ENCODE measurements at places on chromosomes 7 and 10.

DNA sequence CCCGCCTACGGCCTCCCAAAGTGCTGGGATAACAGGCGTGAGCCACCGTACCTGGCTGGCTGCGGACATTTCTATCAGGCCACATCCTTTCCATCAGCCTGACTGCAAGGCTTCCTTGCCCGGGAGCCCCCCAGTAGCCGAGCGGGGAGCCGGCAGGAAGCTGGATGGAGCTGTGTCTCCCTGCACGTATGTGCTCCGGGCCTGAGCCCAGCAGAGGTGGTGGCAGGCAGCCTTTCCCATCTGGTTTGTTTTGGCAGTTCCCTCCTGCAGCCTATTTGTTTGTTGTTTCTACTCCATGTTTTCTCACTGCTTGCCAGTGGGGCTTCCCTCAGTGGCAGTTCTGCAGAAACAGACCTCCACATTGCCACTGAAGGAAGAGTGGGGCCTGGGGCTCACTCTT lies 5.4 kb downstream of the POP7 start:
- ATAC-seq, result no peak

- ATAC-seq, result no peak
These were observed 44.2 kb upstream of the FOXL3 start for GRCh38 chr7:245574-246295.

DNA sequence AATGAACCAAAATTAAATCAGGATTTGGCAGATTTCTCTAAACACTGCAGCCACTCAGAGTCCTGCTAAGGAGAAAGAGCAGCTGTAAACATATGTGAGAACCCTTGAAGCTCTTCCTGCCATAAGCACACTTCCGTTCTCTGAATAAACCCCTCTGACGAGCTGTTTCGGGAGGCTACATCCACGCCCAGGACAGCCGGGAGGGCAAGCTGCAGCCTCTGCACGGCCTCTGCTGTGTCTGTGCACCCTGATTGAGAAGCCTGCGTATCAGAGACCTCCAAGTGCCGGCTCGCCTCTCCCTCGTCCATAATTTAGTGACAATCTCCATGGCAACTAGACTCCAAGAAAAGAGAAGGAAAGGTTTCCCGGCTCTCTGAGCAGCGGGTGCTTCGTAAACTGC lies 114.4 kb downstream of the PTPRN2 start:
- no peak for ATAC-seq

- ATAC-seq, result no peak
These were observed 151.3 kb upstream of the FAM20C start for GRCh38 chr7:40799-41750.

GRCh38 chr10:127906548-127907377 lies at the start of gene PTPRE:
Gene PTPRE, plus strand, starts transcription at chr10:127907103. Its CDS starts 133,779 bp downstream, at chr10:128040882.
- peak; percentile 94 for ATAC-seq

GRCh38 chr10:108775911-108776475 lies 1147.3 kb downstream of the XPNPEP1 start:
- ATAC-seq, result no peak
